ENCODE measurements at places on chromosomes 2 and 18. TPM values are rescaled to one million over a fixed set of nuclear protein-coding genes. Genes with fewer than 3 reads are reported as not detected.

DNA sequence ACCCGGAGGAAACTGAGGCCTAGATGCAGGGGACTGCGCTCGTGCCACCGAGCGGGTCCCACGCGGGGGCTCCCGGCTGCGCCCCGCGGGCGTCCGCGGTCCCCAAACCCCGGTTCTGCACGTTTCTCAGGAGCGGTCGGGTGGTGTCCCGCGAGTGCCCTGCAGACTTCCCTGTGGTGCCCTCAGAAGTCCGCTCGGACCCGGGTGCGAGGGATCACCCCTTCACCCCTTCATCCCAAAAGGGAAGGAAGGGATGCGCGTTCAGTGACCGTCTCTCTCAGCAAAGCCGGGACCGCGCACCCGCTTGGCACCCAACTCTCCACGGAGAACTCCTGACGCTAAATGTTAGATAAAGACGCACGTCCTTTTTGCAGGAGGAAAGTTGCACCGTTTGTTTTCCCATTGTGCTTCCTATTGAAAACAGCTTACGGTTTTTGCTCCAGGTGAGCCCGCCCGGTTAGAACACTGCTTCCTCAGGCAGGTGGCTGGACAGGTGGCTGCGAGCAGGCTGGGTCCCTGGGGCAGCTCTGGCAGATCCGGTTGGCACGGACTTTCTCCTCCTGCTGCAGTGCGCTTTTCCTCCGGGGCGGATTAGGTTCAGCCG, 779 bp downstream of the DGKD start:
- DNase-seq = no peak

DNA sequence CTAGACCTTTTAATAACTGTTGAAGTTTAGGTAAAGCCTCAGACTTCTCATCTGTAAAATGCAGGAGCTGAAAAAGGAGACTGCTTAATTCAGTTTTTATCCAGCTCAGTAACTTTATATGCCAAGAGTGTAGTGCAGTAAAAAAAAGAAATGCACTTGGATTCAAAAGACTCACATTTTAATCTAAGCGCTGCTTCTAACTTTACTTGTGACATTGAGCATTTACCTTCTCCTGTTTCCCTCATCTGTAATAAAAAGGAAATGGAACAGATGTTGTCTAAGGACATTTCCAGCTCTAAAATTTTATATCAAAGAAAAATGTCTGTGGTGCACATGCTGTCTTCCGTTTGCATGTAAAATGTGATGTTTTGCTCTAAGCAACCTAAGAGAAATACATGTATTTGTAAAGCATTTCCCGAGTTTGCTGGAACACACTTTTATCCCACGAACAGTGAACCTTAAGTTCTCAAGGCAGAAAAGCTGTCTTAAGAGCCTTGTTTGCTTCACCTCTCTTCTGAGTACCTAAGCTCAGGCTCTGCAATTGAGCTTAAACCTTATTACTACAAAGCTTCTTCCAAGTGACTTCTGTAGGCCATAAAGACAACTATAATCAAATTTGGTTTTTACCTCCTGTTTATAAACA, 24.2 kb upstream of the TANK start:
- DNase-seq = no peak

GRCh38 chr2:191543708-191544107, 134.2 kb upstream of the NABP1 start:
- no peak for DNase-seq

DNA sequence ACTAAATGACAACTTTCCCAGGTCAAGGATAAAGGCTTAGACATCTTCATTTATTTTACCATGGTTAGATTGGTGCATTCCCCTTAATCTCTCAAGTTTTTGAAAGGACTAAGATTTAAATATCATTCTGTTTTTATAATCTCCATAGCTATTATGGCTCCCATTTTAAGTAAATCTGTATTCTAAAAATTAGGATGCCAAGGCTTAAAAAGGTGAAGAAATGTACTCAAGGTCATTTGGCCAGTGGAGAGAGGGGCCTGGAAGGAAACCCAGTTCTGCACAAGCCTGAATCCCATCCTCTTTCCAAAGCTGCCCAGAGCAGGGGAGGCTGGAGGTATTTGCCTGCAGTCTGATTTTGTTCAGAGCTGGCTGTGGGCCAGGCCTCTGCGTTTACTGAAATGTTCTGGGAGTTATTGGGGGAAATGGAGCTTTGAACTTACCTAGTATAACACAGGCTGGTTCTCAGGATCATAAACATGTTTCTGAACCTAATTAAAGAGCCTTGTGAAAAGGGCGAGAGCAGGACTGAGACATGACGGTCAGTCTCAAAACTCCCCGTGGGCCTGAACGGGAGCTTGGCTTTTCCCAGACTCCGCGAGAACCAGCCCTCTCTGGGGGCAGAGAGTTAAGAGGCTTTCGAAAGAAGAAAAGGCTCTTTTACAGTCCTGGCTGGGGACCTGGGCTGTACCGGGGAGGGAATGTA, 85.6 kb downstream of the DDX1 start:
- peak; percentile 41 for DNase-seq

Gene IL1F10
- total RNA-seq = not detected

All from posterior vena cava (tissue), 2 donors.